ENCODE measurements at places on chromosomes 7 and 10. TPM values are rescaled to one million over a fixed set of nuclear protein-coding genes. Genes with fewer than 3 reads are reported as not detected.

Gene TRIL
- polyA plus RNA-seq: 0.19 TPM

Gene ATOH7
- polyA plus RNA-seq: 0.38 TPM

Gene CPEB3
- polyA plus RNA-seq: 2.1 TPM

DNA sequence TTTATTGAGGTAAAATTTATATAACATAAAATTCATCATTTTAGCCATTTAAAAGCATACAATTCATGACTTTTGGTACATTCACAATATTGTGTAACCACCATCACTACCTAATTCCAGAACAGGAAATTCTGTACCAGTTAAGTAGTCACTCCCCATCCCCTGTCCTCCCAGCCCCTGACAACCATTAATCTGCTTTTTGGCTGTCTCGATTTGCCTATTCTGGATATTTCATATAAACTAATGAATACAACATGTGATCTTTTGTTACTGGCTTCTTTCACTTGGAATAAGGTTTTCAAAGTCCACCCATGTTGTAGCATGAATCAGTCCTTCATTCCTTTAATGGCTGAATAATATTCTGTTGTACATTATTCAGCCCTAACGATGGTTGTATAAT is 115.6 kb upstream of the KLF14 start:
- DNase-seq: no peak

- DNase-seq: no peak
Measured at GRCh38 chr7:157268540-157268939, 68.3 kb upstream of the DNAJB6 start.

GRCh38 chr10:27578316-27578715 is 74.2 kb downstream of the RAB18 start:
- DNase-seq: no peak

- no peak for DNase-seq
Measured at GRCh38 chr10:65501259-65501658, 1424.6 kb upstream of the LRRTM3 start.

DNA sequence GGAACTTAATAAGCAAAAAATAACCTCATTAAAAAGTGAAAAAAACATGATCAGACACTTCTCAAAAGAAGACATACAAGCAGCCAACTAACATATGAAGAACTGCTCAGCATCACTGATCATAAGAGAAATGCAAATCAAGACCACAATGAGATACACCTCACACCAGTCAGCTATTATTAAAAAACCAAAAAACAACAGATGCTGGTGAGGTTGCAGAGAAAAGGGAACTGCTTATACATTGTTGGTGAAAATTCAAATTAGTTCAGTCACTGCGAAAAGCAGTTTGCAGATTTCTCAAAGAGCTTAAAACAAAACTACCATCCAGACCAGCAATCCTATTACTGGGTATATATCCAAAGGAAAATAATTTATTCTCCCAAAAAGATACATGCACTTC is 513.3 kb downstream of the MDFIC start:
- no peak for DNase-seq
